ENCODE measurements at places on chromosomes 6 and 20.
A peak's percentile ranks its signal among the peaks of the same experiment; 100 is the strongest.

GRCh38 chr6:6981681-6982322 lies 126.0 kb upstream of the RREB1 start:
- no peak for DNase-seq

DNA sequence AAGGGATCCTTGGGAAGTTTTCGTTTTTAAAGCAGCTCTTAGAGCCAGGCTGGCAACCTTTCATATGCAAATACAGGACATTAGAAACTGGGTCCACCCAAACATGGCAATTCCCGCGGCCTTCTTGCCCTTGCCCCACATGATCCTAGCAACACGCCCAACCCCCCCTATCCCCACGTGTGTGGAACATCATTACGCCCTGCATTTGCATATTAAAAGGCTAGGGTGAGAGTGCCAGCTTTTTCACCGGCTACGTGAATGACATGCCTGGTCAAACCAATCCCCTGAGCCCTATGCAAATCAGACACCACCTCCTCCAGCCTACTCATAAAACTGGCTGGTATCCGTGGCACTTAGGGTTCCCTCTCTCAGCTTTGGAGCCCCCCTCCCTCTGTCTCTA lies 88.1 kb downstream of the TNFRSF21 start:
- DNase-seq: no peak

DNA sequence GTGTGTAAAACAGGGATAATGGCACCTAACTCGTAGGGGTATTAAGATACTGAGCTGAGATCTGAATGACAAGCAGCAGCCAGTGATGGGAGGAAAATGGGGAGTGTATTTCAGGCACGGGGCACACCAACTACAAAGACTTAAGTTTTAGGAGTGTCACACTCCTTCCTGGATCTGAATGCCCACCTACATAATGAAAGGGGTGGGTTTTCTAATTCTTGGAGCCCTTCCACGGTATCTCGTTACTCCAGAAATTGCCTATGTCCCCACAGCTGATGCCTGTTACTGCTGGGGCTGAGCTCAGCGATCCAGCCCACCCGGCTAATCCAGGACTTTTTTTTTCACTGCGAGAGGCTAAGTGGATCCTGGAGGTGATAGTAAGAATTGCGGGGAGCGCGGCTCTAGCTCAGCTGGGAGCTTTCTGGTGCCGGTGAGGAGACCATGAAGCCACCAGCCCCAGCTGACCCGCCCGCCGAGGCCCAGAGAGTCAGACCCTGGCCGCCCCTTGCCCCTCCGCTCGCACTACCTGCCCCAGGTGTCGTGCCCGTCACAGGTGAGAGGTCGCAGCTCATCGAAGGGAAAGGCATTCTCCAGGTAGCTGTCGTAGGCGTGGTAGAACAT lies 727 bp downstream of the EDEM2 start:
- DNase-seq: no peak

DNA sequence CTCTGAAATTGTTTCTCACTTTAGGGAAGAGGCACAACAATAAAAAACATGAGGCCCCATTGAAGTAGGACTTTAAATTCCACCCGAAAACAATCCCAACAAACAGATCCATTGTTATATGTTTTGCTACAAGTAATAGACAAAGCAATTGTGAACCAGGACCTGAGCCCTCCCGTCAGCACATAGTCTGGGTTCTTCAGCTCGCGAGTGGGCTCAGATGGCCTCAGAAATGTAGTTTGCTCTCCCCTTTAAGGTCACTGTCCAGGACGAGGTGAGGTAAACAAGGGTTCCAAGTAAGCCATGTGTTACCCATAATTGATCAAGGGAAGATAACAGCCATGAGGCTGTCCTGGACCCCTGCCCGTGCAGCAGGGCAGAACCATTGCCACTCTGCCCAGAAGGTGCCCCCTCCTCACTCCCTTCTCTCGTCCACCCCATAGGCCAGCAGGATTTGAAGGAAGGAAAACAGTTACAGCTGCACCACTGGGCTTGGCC lies 160.1 kb upstream of the QKI start:
- DNase-seq: no peak

- DNase-seq: no peak
Observed at GRCh38 chr20:40720826-40721225, 31.8 kb upstream of the MAFB start.

GRCh38 chr6:143677891-143678791 lies at the start of gene PHACTR2:
PHACTR2 (plus strand) TSS chr6:143677965; CDS start chr6:143678164, 199 bp downstream.
- DNase-seq: peak; percentile 53

DNA sequence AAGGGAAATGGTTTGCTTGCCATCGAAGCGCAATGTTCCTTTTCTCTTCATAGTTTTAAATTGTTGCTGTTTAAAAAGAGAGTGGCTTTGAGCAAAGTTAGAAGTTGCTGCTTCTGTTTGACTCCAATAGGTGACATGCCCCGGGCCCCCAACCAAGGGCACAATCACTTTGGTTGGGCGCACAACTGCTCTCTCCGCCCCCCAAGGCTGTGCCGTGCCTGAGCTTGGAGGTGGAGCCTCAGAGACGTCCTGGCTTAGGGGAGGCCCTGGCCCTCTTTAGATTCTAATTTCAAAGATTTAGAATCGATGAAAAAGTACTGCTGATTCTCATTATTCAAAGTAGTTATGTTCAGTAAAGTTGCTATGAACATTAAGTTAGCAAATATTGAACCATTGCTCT lies 725.9 kb downstream of the COL12A1 start:
- no peak for DNase-seq

DNA sequence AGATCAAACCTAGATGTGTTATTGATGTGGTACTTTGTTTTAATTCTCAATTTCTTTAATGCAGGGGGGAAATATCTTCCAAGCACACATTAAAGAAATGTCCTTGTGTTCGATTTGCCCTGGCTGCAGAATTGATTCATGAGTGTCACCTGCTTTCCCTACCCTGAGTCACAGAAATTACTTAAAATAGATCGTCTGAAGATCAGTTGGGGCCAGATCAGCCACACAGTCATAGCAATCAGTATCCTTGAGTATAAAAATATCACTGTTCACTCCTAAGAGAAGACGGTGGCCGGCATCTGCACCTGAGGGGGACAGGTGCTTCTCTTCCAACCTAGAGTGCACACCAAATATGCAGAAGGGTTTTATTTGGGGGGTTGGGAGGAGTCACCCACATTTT lies 115.2 kb upstream of the RIN2 start:
- DNase-seq: no peak

DNA sequence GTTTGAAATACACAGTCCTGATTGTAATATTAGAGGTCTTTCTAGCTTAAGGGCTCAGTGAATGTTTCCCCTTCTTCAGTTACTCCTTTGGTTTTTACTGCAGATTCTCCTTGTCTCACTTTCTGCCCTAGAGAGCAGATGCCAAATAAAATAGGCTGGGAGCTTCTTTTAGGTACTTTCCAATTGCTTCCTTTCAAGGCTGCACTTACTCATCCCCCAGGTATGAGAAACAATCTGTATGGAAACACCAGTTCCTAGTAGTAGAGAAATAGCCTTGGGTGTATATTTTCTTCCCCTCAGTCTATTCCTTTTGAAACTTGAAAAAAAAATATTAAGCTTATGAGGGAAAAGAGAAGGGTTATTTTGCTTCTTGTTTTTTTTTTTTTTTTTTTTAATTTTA lies 139.7 kb downstream of the PAK5 start:
- DNase-seq: no peak

DNA sequence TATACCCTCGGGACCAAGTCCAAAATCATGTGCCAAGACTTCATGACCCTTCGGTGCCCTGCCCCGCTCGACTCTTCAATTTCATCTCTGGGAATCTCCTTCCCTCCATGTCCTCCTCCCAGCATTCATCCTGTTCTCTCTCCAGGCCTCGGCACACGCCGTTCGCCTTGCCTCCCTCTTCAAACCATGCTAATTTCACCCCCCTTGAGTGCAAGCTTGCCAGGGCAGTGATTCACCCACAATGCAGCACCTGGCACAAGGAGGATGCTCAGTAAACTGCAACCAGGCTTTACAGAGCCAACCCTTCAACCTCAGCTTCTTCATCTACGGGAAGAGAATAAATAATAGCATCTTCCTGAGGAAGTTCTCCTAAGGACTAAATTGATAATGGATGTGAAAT lies 4.1 kb downstream of the KCNS1 start:
- DNase-seq: no peak

- DNase-seq: no peak
Observed at GRCh38 chr6:63757826-63758225, 122.2 kb downstream of the PHF3 start.
